KBM-7 (cell line): ENCODE measurements at places on chromosomes 4 and X.

- no peak for DNase-seq
These were observed 463.5 kb upstream of the CXorf51B start for GRCh38 chrX:146346102-146346501.

GRCh38 chrX:149272690-149273463, 232.2 kb downstream of the IDS start:
- DNase-seq: no peak

GRCh38 chr4:99574530-99575324, at the start of gene MTTP:
Gene MTTP (plus strand): TSS chr4:99574824. CDS start chr4:99574910, 86 bp downstream.
- DNase-seq: no peak

- no peak for DNase-seq
These were observed 86.5 kb downstream of the GLRA3 start for GRCh38 chr4:174742561-174742960.

DNA sequence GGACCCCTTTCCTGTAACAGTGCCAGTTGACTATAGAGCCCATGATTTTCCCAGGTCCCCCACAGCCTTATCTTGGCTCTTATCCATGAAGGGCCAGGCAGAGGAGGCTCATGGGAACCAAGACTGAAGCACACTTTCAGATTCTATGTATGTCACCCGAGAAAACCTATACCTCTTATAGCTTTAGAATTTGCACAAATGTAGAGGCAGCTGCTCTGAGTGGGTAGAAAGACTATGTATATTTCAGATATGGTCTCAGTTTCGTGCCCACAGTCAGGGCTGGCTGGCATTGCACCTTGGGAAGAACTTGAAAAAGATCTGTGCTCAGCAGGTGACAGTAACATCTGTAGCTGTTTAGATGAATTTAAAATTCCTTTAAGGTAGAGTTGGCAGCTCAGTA, 8.3 kb upstream of the LNX1 start:
- DNase-seq: no peak

DNA sequence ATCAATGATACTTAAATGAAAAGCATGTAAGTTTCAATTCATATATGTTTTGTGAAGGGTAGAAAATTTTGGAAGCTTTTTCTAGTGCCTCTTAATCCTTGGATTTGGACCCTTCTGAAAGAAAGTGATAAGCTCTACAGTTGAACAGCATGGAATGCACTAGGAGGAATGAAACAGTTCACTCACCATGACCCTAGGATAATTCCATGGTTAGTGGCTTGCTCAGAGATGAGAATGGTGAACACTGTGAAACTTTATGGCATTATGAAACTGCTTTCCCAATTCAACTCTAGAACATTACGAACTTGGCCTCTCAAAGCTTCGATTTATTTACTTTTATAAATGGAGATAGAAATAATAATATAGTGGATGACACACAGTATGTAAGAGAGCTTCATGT, 88.9 kb upstream of the FAT4 start:
- DNase-seq: no peak

- no peak for DNase-seq
These were observed 37.6 kb downstream of the RPS6KA3 start for GRCh38 chrX:20229155-20229554.

DNA sequence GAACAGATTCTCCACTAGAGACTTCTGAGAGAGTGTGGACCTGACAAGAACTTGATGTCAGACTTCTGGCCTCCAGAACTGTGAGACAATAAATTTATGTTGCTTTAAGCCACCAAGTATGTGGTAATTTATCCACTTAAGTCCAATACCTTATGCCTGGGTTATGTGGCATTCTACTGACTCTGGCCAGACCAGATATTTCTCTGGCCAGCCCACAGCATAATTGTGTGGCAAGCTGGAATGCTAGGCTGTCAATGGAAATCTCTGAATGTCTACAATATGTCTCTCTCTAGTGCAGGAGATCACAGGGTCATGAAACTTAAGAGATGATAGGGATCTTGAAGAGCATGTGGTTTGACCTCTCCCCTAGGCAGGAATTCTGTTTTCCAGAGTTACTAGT, 251.0 kb downstream of the ZNF674 start:
- DNase-seq: no peak

DNA sequence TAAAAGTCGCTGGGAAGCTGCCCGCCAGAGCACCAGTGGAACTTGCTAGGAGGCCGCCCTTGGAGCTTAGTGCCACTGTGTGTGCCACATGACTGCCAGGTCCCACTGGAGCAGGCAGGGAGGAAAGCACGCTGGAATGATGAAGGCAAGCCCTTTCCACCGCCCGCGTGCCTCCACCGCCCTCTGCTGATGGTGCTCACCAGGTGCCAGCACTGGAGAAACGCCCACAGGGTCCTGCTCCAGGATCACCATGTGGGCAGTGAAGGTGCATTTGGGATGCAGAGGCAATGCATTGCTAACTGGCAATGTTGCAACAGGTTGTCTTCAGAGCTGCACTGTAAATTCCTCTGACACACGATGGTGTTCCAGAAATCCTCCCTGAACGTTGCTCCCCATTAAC, 76.3 kb downstream of the SHROOM2 start:
- no peak for DNase-seq

- DNase-seq: no peak
These were observed 64.8 kb downstream of the NCAPG start for GRCh38 chr4:17875402-17876070.

DNA sequence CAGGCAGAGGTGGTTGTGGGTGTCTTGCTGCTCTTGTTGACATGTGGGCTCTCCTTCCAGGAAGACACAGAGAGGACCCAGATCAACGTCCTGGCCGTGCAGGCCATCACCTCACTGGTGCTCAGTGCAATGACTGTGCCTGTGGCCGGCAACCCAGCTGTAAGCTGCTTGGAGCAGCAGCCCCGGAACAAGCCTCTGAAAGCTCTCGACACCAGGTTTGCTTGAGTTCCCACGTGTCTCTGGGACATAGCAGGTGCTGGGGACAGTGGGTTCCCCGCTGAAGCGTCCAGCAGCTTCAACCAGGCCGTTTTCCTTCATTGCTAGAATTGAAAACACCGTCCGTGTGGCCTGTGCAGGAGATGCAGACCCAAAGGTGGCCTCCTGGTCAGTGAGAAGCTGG, 25.6 kb upstream of the MSANTD1 start:
- no peak for DNase-seq

DNA sequence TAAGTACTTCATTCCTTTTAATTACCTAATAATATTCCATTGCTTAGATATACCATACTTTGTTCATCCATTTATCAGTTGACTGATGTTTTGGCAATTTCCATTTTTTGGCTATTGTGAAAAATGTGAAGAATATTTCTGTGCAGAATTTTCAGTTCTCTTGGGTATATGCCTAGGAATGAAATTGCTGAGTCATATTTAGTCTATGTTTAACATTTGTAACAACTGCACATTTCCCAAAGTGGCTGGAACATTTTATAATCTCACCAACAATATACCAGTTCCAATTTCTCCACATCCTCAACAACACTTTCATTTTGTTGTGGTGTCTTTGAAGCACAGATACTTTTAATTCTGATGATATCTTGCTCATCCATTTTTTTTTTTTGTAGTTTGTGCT, 215.5 kb downstream of the PDGFC start:
- no peak for DNase-seq

- no peak for DNase-seq
These were observed 311.5 kb downstream of the OPHN1 start for GRCh38 chrX:68121835-68122234.

- no peak for DNase-seq
These were observed 255.7 kb downstream of the TMEM47 start for GRCh38 chrX:34401411-34401810.

GRCh38 chr4:56317749-56318148, 69.5 kb downstream of the AASDH start:
- no peak for DNase-seq

DNA sequence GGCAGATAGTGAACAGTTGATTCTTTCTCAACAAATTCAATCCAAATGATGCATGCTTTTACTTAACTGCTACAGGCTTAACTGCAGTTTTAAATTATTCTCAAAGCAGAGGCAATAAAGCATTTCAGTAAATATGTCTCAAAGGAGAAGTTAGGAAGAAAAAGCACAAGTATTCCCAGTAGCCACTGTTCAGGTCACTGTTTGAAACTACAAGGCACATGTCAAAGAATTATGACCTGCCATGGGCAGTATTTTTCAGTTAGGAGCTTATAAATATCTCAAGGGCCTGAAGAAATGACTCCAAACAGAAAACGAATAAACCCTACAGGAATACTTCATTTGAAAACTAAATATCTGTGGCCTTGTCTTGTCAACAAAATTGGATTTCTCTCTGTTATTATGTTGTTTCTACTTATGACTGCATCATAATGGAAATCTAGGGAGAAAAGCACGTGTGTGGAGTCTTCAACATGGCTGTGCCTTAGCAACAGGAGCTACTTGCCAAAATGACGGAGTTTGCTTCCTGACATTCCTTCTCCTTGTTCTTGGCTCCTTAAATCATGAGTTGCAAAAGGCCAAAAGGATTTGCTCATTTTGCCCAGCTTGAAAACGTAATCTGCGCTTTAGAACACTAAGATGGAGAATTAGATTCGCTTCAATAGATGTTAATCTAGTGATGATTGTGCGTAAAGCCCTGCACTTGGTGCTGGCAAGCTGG, 67.6 kb upstream of the GPR101 start:
- no peak for DNase-seq

- DNase-seq: no peak
These were observed 81.6 kb downstream of the DTHD1 start for GRCh38 chr4:36363024-36363423.

GRCh38 chr4:7677799-7678301, 243.1 kb upstream of the PSAPL1 start:
- no peak for DNase-seq

DNA sequence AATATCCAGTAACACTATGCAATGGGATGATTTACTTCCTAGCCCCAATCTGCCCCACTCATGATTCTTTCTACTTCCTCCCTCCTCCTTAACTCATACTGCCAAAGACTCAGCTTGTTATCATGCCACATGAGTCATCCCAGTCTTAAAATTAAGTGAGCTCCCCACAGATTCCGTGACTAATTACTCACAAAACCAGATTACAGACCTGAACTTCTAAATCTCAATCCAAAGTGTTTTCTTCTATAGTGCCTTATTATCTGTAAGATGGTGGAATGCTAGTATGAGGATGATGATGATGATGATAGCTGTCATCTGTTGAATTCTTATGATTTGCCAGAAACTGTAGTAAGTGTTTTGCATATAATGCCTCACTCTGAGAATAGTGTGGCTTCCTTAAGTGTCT, 27.7 kb upstream of the GPC3 start:
- no peak for DNase-seq

DNA sequence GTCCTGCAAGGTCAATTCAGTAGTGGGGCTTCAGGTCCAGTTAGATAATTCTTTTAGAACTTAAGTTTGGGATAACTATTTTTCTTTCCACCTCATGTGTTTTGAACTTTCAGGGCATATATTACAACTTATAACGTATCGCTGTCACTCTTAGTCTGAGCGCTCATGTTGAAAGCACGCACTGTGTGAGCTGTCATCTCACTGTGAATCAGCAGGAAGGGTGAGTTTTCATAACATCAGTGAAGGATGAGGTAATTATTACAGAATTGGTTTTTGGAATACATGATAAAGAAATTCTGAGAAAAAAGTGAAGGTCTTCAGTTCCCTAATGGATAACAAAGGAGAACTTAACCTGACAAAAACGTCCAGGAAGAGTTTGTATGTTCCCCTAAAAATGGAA, 45.1 kb upstream of the SLC4A4 start:
- no peak for DNase-seq

GRCh38 chrX:67781132-67781531, 237.3 kb downstream of the AR start:
- DNase-seq: no peak

- DNase-seq: no peak
These were observed 173.8 kb downstream of the AR start for GRCh38 chrX:67717571-67717970.

GRCh38 chr4:61511716-61512488, 311.8 kb downstream of the ADGRL3 start:
- no peak for DNase-seq

DNA sequence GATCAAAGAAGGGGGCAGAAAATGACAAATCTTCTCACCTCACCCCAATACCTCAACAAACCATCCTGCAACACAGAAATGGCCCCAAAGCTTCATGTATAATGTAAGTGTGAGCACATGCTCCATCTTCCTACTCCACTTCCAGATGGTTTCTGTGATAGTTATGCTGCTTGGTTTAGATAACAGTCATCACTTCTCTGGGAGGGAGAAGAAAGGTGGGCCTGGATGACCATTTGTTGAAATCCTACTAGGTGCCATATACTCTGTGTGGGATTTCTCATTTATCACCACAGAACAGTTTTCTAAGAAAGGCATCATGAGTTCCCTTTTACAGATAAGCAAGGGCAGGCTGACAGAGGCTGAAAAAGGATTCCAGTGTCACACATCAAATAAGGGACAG, 31.3 kb upstream of the NXF3 start:
- no peak for DNase-seq

DNA sequence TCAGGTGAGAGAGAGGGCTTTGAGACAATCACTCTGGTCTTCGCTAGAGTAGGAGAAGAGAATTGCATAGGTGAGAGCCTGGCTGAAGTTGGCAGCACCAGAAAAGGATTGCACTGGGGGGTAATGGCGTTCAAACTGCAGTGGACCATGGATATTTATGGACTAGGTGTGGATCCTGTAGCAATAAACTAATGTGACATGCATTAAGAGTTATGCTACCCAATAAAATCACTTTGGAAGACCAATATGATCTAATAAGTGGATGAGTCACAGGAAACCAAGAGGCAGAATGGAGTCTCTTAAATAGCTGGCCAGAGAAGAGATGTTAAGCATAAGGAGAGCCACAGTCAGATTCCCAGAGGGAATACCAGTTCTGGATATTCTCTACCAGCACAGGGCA, 259.8 kb downstream of the FBXO8 start:
- DNase-seq: no peak

- DNase-seq: no peak
These were observed 110.4 kb upstream of the EDNRA start for GRCh38 chr4:147370473-147370872.

DNA sequence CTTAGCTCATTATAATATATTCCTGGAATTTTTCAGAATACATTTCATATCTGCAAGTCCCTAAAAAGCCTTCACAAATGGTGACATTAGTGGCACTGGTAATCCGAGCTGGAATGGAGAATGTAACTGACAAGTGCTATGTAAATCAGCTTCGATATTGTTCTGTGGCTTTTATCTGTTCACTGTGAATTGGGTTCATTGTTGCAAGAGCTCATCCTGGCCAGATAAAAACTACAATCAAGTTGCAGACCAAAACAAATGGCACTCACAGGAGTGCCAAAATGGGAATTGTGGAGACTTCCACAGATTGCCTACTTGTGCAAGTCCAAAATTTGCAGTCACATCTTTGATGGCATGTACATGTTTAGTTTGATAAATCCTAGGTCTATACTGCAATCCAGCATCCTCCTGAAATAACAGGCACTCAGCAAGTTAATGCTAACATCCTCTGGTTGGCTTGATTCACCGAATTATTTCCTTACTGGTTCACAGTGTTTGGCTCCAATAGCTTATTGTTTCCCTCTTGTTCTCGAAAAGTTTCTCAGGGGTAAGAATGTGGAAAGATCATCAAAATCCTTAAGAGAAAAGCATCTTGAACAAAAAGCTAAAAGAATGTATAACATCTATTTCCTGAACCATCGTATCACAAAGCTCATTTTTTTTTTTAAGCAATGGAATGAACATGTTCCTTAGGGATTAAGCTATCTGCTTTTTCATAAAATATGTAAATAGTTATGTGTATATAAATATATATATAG, 904.9 kb downstream of the CENPC start:
- no peak for DNase-seq
